ENCODE measurements at places on chromosomes 4 and X. TPM values are rescaled to one million over a fixed set of nuclear protein-coding genes. Genes with fewer than 3 reads are reported as not detected.

The TLL1 gene
- total RNA-seq, result 0.24 TPM

The GCNA gene
- total RNA-seq, result 2.8 TPM

The TENT5D gene
- not detected for total RNA-seq

The TMEM165 gene
- total RNA-seq, result 49.8 TPM

The COX7B2 gene
- not detected for total RNA-seq

The BMP3 gene
- total RNA-seq, result 0.09 TPM

The FHL1 gene
- 6.1 TPM for total RNA-seq
